NCI-H187 treated with DMSO at 0.1 percent for 48 hours (cell line): ENCODE measurements at places on chromosomes 12 and 14.

DNA sequence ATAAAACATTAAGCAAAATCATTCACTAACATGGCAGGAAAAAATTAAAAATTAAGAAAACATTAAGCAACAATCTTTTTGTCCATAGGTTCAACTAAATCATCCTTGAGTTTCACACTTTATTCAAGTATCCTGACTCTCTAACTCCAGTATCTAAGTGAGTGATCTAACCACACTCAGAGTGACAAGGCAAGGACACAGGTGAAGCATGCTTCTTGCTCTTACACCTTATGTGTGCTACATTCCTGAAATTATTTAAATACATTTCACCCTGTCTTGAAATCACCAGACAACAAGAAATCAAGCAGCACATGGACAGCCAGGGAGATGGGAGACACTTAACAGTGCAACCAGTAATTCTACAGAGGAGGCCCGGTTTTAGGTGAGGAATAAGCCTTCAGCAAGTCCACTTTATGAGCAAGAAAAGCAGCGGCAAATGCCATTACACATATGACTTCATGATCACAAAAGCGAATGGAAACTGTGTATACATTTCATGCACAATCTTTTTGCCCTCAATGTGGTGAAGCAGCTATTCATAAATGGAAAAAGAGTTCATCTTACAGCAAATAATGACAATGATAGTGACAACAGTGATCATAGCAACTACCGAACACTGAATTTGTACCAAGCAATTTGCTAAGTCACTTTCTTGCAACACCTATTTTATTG is 37.4 kb downstream of the PHLDA1 start:
- no peak for DNase-seq

GRCh38 chr12:122084857-122085405 is 6.4 kb downstream of the MLXIP start:
- no peak for DNase-seq

DNA sequence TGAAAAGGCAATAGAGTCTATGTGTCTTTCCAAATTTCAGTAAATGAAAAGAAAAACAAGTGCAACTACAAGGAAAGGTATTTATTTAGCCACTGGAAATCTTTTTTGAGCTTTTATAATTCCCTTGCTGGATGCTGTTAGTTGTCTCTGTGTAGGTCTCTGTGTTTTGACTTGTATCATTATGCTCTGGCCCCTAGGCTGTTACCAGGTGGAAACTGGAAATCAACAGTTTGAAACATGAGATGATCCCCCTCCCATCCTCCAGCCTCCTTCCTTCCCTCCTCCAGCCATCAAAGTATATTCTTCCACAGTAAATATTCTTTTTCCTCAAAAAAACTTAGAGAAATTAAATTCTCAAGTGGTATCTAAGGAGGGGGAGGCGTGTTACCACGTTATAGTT is 934 bp upstream of the DCN start:
- no peak for DNase-seq

GRCh38 chr12:105227879-105228278 is 8.1 kb downstream of the APPL2 start:
- DNase-seq: no peak

- no peak for DNase-seq
Measured at GRCh38 chr12:103986829-103987228, 21.2 kb downstream of the TDG start.

GRCh38 chr14:90732718-90733117 is 83.5 kb downstream of the TTC7B start:
- no peak for DNase-seq

- DNase-seq: no peak
Measured at GRCh38 chr14:31781578-31781977, 220.4 kb downstream of the NUBPL start.

DNA sequence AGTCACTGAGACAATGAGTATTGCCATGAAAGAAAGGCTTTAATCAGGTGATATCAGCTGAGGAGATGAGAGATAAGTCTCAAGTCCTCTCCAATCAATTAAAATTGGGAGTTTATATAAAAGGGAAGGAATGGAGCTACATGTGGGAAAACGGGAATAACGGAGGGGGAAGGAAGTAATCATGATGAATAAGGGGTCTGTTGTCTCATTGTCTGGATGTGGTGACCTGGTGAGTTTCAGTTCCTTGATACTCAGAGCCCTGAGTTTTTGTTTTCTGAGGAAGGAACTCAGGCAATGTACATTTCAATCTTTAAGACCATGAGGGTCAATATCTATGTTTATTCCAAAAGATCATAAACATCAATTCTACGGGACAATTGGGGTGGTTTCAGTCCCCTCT is 198.8 kb downstream of the KITLG start:
- DNase-seq: no peak

DNA sequence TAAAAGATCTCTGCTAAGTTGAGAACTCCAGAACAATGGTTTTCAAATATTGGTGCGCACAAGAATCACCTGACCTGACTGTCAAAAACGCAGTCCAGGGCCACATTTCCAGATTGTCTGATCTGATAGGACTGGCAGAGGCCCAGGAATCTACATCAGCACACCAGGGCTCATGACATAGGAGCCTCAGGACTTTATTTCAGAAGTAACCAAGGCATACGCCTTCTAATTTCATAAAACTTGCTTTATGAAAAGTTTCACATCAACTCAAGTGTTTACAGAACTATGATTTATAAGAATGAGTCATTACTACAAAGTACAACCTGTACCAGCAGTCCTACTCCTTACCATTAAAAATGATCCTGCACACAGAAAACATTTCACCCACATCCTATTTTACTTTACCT is 47.7 kb upstream of the PTPRO start:
- no peak for DNase-seq

DNA sequence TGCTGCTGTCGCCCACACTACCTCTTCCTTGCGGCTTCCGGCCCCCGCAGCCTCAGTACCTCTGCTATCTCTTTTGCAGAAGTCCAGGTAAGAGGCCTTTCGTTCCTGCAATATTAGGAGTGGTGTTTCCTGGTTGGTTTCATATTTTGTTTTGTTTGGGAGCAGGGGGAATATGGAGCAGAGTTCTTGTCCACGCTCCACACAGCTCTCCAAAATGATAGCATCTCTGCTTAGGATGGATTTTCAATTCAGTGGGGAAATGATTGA is 768 bp downstream of the OXA1L start:
- DNase-seq: no peak

DNA sequence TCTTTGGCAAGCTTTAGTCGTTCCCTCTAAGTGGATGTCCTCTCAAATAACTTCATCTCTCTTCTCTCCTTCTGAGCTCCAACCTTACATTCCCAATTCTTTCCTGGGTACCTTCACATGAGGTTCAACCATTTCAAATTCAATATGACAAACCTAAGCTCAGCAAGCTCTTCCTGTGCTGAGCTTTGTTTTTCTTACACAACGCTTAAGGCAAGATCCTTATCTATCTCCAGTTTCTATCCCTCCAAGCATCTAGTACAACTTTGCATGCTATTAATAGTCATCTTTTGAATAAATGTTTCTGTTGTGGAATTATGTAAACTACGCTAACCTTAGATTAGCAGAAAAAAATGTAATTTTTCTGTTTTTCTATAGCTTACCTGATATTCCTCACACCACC is 63.7 kb upstream of the IFNG-AS1 start:
- no peak for DNase-seq

DNA sequence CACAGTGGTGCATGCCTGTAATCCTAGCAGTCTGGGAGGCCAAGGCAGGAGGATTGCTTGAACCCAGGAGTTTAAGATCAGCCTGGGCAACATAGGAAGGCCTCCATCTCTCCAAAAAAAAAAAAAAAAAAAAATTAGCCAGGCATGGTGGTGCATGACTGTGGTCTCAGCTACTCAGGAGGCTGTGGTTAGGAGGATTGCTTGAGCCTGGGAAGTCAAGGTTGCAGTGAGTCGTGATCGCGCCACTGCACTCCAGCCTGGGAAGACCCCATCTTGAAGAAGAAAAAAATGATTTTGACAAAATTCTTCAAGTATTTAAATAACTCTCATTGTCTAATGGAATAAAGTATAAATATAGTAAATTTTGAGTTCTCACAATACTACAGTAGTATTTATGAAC is 219.2 kb upstream of the SSTR1 start:
- DNase-seq: no peak

GRCh38 chr12:81974762-81975161 is 215.6 kb upstream of the PPFIA2 start:
- DNase-seq: no peak

GRCh38 chr14:91297081-91297711 is 52.7 kb upstream of the GPR68 start:
- DNase-seq: no peak
